ENCODE measurements at places on chromosomes 7 and 10. TPM values are rescaled to one million over a fixed set of nuclear protein-coding genes. Genes with fewer than 3 reads are reported as not detected.

DNA sequence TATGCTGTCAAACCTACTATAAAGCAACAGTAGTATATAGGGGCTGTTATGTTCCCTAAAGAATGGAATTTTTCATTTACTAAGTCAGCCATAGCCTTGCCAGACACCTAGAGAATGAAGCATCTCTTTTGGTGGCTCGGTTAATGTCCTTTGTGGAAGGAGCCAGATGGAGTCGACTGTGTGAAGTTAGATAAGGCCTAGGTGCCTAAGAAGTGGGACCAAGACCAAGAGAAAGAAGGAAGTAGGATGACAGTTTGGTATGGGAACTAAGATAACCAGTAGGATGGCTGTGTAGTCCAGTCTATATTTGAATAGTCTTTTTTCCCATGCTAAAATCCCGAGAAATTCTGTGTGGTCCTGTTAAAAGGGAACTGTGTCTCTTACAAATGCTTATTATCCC is 62.2 kb downstream of the REEP3 start:
- DNase-seq = no peak

The DYNC1I1 gene
- total RNA-seq = 0.10 TPM

DNA sequence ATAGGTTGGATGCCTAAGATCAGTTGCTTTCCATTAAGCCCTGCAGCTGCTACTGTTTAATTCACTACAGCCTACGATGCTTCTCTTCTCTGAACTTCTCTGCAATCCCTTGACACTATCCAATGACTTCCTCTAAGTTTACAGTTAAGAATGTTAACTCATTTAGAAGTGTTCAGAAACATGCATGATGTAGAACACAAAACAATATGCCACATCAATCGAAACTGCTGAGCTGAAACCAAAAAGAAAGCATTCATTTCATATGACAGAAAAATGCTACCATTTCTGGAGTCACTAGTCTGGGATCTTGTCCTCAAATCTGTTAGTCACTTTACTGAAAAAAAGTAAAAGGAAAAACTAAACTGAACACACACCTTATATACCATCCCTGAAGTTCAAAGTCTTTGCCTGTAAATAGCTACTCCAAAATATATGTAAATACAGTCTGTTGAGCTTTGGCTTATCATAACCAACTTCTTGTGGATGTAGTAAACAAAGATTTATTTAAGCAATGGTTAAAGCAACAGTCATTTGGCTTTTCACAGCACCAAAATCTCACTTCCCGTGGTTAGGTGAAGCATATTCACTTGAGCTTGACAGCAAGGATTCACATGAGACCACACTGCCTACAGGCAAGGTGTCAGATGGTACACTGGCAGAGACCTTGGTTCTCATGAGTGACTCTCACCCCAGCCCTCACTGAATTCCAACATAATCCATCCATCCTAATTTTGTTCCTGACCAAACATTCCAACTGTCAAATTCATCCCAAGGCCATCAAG is 187.0 kb downstream of the PPP1R17 start:
- DNase-seq = no peak

- no peak for DNase-seq
Observed at GRCh38 chr7:151752816-151753595, 123.9 kb downstream of the PRKAG2 start.

GRCh38 chr7:39217783-39218182 is 240.1 kb downstream of the POU6F2 start:
- DNase-seq = no peak

The CCDC126 gene
- 3.9 TPM for total RNA-seq

DNA sequence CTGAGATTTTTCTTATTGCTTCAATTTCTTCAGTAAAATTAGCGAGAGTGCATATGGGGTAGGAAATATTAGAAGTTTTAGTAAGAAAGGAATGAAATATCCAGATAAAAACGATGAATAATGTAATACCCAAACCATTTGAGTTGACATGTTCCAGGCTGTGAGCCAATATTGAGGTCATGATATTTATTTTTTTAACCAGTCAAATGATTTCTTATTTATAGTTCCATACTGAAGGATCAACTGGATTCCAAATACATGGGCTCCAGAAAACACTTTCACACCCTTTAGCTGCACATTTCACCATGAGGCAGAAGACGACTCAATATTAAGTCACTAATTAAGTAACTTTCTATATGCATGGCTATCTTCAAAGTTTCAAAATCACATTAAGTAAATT is 312.5 kb downstream of the PPP1R3A start:
- DNase-seq = no peak

The FBXW4 gene
- 29.5 TPM for total RNA-seq

GRCh38 chr10:116207690-116208089 is 65.3 kb downstream of the GFRA1 start:
- no peak for DNase-seq

- DNase-seq = no peak
Observed at GRCh38 chr10:70772627-70773026, 12.6 kb downstream of the TBATA start.

DNA sequence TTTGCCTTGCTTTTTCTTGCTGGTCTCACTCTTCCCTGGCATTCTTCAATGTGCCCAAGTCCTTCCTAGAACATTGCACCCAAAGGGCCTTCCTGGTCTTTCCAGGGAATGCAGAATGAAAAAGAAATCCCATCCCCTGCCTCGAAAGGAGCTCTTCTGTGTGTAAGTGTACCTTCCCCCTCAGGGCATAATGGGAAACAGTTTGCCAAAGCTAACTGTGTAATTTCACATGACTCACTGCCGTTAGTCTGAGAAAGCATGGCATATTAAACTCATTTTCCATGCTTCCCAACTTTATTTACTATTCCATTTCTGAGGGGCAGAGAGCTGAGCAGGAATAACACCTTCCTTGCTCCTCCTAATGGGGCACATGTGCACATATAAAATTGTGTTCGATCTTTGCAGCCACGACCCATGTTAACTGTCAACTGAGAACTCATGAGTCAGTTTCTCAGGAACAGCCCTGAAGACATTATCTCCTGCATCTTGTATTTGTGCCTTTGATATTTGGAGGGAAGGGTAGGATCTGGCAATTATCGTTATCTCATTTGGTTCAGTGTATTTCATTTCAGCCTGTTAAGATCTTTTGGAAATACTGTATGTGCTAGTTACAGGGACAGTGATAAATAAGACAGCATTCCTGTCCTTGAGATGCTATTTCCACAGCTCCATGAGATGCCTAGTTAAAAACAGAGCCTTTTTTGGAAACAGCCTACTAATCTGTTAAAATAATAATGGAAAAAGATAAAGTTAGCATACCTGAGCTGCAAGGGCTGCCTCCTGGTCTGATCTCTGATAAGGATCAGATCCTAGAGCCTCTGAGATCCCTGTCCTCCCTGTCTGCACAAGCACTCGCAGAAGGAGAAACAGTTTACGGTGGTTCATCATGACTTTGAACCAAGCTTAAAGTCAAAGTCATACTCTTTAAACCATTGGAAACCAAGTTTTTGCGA is 42.3 kb downstream of the IKZF1 start:
- no peak for DNase-seq

The GARIN1A gene
- total RNA-seq = 0.30 TPM

DNA sequence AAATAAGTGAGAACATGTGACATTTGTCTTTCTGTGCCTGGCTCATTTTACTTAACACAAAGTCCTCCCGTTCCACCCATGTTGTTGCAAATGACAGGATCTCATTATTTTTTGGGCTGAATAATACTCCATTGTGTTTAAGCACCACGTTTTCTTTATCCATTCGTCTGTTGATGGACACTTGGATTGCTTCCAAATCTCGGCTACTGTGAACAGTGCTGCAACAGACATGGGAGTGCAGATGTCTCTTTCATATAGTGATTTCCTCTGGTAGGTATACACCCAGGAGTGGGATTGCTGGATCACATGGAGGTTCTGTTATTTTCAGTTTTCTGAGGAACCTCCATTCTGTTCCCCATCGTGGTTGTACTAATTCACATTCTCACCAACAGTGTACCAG is 264.4 kb upstream of the GALNT17 start:
- DNase-seq = no peak

DNA sequence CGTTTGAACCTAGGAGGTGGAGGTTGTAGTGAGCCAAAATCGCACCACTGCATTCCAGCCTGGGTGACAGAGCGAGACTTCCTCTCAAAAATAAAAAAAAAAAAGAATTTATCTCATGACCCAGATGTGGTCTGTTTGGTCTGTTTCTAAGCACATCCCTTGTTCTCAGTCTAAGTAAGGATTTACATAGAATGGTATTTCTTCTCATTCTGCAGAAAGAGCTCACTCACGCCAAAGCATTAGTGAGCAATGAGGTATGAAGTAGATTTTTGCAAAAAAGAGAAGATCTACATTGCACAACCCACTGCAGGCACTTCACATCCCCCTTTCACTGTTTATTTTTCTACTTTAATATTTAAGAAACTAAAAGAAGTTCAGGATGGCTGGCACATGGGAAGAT is 76.5 kb upstream of the FGL2 start:
- no peak for DNase-seq

DNA sequence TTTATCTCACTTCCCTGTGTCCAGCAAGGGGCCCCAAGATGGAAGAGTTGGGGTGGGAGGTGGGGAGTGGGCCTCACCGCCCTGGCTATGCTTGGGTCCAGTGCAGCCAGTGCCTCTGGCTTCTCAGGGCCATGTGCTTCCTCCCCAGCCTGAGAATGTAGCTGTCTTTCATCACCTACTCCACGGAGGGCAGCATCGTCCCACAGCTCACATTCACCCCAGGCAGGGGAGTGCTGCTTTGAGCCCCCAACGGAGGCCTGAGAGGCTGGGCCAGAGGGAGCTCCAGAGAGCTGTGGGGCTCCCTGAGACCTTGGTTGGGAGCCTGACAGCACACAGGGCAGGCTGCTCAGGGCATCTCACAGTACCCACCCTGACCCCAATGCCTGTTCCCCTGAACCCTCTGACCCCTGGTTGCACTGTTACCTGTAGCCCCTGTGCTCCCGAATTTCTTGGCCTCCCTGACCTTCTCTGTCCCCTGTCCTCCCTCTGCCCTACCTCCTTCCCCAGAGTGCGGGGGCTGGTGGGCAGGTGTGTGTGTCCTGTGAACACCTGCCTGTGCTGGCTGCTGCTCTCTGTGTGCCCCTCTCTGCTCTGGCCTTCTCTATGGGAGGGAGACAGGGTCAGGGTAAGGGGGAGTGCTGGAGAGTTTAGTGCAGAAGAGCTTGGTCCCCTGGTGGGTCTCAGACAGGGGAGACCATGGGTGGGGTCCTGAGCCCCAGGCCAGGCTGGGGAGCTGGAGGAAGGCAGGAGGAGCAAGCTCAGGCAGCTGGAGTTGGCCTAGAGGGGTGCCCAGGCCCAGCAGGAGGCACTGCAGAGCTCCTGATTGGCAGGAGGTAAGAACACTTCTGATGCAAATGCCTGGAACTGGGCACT is 19.6 kb upstream of the ZNF488 start:
- no peak for DNase-seq

DNA sequence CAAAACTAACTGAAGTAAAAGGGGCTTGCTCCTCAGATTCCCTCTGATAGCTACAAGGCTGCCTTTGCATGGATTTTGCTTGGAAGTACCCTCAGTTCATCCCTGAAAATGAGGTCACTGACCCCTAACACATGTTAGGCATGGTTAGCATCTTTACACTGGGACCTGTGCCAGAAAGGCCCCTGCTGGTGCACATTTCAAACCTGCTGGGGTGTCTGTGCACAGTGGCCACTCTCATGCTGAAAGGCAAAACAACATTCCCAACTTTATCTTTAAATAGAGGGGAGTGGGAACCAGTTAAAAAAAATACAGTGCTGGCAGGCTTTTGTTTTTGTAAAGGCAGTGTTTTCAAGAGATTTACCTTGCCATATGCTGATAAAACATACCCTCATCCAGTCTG is 99.1 kb downstream of the ANK3 start:
- no peak for DNase-seq

DNA sequence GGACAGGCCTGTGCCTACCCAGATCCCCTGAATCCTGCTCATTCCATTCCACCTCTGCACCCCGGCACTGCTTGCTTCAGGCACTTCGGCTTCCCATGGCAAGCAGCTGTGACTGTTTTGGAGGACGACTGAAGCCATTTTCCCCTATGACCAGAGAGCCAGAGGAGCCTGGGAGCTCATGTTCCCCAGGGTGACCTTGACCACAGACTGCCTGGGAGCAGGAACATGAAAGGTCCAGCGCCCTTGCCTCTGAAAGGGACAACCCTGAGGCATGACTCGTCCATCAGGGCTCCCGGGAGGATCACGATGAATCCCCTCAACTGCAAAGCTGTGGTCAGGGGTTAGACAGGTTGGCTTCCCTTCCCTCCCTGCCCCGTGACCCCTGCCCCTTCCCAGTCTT is 16.7 kb upstream of the HMX3 start:
- DNase-seq = no peak

DNA sequence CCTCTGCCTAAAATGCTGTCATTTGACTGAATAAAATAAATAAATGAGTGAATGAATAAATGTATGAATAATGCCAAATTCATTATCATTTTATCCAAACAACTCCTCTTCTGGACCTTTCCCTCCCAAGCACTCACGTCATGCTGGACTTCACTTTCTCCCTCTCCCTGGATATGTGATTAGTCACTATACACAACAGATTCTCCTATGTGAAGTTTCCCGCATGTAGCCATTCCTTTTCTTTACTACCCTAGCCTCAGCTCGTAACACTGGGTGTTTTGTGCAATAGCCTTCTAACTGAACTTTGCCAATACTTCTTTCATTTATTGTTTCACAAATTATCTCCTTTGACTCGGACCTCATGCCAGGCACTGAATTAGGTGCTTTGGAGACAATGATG is 87.6 kb upstream of the IL6 start:
- DNase-seq = no peak

DNA sequence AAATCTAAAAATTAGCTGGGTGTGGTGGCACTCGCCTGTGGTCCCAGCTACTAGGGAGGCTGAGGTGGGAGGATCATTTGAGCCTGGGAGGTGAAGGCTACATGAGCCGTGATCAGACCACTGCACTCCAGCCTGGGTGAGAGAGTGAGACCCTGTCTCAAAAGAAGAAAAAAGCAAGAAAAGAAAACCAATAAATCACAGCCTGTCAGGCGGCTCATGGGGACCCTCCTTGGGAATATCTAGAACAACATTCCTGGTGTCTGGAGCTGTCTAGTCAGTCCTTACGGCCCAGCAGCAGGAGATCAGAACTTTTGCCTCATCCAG is 130.6 kb upstream of the TNRC18 start:
- DNase-seq = no peak

GRCh38 chr7:81780914-81781693 is 11.3 kb upstream of the HGF start:
- DNase-seq = no peak

Measured in activated naive CD8-positive, alpha-beta T cell treated with anti-CD3 and anti-CD28 coated beads for 36 hours (primary cell).